ENCODE measurements at places on chromosomes 3 and 15. TPM values are rescaled to one million over a fixed set of nuclear protein-coding genes. Genes with fewer than 3 reads are reported as not detected.

DNA sequence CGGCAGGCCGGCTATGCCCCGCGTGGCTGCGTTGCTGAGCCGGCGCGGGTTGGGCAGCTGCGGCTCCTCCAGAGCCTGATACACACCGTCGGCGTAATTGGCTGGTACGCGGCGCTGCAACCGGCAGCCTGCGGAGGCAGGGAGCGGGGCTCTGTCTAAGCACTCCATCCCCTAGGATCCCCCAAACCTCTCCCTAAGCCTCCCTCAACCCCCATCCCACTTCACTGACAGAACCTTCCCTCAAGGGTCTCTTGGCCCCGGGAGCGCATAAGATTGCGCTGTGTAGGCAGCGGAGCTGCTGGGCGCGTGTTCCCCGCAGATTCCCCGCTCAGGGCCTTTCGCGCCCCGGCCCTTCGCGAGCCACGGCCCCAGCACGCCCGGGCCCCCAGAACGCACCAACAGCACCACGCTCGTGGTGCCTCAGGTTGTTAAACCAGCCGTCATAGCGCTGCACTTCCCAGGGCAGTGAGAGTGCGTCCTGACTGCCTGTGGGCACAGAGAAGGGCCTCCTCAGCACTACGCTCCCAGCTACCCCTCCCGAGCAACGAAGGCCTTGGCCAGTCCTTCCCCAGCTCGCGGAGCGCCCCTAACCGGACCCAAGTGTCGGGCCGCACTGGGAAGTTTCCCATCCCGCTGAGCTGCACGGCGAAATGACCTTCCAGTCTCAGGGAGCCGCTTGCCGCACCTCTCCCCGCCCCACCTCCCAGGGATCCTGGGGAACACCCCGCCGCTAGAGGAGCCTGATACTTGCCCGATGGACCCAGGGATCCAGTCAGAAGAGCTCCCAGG is 1.2 kb downstream of the DUOX2 start:
- no peak for DNase-seq

- DNase-seq, result no peak
Observed at GRCh38 chr3:121595765-121596406, 2.7 kb downstream of the FBXO40 start.

- peak; percentile 9 for DNase-seq
Observed at GRCh38 chr15:89912674-89913396, at the start of gene ARPIN. TSS of gene ARPIN (minus strand) at chr15:89912952. CDS start at chr15:89912835, 117 bp downstream.

DNA sequence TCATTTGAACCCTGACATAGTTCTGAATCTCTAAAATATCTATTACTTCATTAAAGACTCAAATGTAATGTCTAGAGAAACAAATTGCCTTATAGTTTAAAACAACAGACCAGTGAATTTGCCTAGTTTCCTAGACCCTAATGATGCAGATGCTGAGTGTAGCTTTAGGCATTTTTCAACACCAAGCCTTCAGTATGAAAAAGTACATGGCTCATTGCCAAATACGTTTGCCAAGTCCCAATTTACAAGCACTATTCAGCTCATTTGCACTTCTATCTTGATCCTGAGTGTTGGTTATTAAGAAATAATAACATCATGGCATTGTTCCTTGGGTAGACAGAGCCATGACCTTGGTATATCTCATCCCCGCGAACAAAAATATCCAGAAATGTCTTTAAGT is 46.8 kb downstream of the EOMES start:
- no peak for DNase-seq

- no peak for DNase-seq
Observed at GRCh38 chr3:162540421-162540820, 1043.8 kb downstream of the OTOL1 start.

DNA sequence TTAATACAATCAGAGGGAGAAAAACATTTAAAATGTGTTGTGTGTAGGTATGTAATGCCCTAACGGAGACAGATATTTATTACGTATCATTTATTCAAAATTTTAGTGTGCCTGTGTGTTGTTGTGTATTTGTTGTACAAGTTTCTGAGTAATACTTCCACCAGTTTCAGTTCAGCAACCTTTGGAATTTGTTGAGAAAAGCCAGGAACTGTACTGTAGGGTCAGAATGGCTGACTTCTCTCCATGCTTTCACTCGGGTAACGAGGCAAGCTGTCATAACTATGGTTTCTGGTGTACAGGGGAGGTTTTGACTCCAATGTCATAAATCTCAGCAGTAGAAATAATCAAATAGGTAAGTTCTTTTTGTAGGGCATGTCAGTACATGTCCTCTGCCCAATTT is 23.8 kb upstream of the CNTN6 start:
- no peak for DNase-seq

DNA sequence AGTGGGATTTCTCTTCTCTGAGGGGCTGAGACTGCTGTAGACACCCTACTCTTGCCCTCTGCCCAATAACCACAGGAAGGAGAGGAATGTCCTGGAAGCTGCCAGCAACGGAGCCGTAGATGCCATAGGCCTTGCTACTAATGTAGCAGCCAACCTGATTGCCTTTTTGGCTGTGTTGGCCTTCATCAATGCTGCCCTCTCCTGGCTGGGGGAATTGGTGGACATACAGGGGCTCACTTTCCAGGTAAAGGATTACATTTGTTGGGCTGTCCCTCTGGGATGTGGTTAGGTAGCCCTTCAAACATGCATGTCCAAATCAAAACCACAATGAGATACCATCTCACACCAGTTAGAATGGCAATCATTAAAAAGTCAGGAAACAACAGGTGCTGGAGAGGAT is 16.1 kb downstream of the SLC28A2 start:
- no peak for DNase-seq

GRCh38 chr3:169103951-169104941 is 559.3 kb downstream of the MECOM start:
- no peak for DNase-seq

DNA sequence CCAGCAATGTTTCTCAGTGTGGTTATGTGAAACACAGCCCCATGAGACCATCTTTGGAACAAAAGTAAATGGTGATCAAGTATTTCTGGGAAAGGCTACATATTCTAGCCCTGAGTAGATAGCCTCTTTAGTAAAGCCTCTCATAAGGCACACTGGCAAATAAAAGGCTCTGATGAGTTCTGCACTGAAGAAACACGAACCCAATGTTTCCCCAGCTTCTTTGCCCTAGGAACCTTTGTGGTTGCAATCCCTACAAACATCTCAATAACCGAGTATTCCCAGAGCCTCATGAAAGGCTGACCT is 41.8 kb downstream of the RAB6B start:
- DNase-seq, result no peak

- DNase-seq, result no peak
Observed at GRCh38 chr3:189664311-189664710, 33.1 kb downstream of the TP63 start.

GRCh38 chr3:81261996-81262395 is 499.4 kb downstream of the GBE1 start:
- no peak for DNase-seq

- DNase-seq, result peak; percentile 85
Observed at GRCh38 chr3:127735767-127736693, 63.3 kb downstream of the ABTB1 start.

GRCh38 chr3:186909078-186909853 is 21.1 kb upstream of the ST6GAL1 start:
- no peak for DNase-seq

DNA sequence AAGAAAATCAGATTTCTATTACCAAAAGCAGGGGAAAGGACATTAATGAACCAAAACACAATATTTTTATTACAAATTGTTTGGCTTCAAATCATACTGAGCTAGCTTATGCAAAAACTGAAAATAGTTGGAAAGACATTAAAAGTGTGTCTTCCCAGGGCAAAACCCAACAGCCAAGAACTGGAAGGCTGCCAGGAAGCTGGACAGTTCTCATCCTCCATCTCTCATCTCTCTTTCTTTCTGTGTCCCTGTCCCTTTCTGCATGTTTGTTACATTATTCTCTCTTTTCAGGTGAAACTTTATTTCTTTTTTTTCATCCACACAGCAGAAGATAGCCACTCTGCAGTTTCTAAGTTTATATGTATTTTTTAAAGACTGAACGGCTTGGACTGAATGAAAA is 41.1 kb upstream of the SNTN start:
- no peak for DNase-seq

DNA sequence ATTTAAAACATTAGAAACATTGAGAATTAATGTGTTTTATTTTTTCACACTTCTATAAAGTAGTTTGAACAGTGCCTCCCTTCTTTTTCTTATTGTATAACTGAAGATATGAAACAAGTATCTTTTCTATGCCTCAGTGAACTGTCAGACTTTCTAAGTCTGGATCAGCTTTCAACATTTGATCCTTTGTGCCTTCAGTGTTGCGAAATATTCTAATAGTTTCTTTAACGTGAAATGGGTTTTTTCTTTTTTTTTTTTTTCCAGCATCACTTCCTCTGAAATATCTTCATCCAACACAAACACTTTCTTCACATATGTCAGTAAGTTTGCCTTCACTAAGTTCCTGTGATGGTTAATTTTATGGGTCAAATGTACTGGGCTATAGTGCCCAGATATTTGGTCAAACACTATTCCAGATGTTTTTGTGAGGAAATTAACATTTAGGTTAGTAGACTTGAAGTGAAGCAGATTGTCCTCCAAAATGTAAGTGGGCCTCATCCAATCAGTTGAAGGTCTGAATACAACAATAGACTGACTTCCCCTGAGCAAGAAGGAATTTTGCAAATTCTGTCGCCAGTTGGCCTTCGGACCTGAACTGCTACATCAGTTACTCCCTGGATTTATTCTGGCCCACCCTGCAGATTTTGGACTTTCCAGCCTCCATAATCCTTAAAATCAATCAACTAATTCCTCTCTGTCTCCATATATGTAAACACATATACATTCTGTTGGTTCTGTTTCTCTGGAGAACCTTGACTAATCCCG is 6.4 kb upstream of the CPOX start:
- DNase-seq, result no peak

DNA sequence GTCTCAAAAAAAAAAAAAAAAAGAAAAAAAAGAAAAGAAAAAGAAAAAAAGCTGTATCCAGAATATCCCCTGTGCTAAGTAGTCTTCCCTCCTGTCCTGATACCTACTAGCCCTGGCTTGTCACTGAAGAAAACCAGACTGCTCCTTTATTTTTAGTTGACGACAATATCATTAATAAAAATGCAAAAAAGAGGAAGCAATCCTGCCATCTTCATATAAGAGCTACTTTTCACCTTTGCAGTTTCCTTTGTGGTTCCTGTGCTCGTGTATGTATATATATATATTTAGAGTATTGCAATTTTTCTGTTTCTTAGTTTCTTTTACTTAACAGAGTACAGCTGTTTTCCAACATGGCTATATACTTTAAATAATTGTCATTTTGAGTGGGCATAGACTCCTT is 13.6 kb downstream of the C3orf20 start:
- no peak for DNase-seq

EPHA6 gene
- polyA plus RNA-seq, result not detected

CCDC54 gene
- not detected for polyA plus RNA-seq

CLRN1 gene
- polyA plus RNA-seq, result not detected

BLM gene
- polyA plus RNA-seq, result 2.3 TPM

ADGRG7 gene
- not detected for polyA plus RNA-seq

GALNT15 gene
- polyA plus RNA-seq, result not detected

Data from CD14-positive monocyte (primary cell).